ENCODE measurements at places on chromosomes 2 and 18.

- DNase-seq: no peak
These were observed 47.6 kb downstream of the GPD2 start for GRCh38 chr2:156483741-156484173.

GRCh38 chr2:132256251-132256902 lies 94.6 kb upstream of the ANKRD30BL start:
- DNase-seq: no peak

- no peak for DNase-seq
These were observed 65.9 kb upstream of the AFF3 start for GRCh38 chr2:100208141-100208770.

- no peak for DNase-seq
These were observed 832.0 kb upstream of the ZEB2 start for GRCh38 chr2:145351864-145352425.

- DNase-seq: no peak
These were observed 339.3 kb downstream of the HRH4 start for GRCh38 chr18:24799720-24800119.

DNA sequence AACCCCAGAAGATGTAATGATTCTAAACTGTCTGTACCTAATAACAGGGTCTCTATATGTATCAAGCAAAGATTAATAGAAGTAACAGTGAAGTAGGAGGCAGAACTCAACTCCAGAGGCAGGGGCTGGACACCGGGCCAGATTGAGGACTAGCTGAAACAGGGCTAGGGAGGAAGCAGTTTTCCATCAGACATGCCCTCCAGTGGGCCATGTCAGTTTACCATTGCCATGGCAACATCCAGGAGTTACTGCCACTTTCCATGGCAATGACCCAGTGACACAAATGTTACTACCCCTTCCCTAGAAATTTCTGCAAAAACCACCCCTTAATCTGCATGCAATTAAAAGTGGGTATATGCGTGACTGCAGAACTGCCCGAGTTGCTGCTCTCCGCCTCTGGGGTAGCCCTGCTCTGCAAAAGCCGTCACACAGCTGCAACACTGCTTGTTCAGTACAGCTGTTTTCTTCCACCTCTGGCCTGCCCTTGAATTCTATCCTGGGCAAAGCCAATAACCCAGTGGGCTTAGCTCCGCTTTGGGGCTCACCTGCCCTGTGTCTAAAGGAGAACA lies 58.7 kb downstream of the TMEM18 start:
- DNase-seq: no peak

GRCh38 chr2:60116161-60116875 lies 437.1 kb downstream of the BCL11A start:
- DNase-seq: no peak

DNA sequence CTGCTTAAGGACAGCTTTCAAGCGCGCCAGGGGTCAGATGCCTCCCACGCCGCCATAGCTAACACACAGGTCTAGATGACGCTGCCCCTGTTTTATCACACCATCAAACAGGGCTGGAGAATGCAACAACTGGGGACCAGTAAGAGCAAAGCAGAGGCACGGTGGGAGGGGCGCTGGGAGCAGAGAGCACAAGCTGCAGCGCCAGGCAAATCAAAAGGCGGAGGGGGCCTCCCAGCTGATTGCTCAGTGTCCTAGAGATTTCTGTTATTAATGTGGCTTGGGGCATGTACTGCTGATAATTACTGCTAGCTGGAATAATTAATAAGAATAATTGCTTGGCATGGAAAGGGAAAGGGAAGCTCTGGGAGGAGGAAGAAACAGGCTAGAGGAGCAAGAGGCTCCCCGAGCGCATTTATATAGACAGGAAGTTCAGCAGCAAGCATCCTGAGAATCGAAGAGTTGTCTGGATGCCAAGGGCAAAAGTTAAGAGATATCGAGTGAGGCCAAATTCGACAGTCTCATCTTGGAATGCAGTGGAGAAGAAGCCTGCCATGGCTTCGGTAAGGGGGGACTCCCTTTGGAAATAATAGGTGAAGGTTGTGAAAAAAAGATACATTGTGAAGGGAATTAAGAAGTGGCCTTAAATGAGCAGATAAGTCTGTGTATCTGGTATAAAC lies 104.5 kb upstream of the ZNF521 start:
- DNase-seq: no peak
